ENCODE measurements at places on chromosomes 6 and 20.

DNA sequence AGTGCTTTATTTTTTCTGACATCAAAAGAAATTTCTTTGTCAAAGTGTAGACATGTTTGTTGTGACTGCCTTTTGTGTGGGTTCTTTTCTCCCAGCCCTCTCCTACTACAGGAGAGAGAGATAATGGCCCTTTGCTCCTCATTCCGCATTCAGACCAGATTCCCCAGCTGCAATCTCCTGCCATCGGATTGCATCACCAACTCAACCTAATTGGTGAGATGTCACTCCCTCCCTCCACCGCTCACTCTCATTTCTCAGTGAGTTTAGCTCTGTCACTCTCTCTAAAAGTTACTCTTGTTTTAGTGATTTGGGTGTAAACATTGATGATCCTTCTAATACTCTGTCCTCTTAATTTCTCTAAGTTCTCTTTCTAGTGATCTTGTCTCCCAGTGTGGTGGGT is 22.7 kb downstream of the UTRN start:
- no peak for DNase-seq

DNA sequence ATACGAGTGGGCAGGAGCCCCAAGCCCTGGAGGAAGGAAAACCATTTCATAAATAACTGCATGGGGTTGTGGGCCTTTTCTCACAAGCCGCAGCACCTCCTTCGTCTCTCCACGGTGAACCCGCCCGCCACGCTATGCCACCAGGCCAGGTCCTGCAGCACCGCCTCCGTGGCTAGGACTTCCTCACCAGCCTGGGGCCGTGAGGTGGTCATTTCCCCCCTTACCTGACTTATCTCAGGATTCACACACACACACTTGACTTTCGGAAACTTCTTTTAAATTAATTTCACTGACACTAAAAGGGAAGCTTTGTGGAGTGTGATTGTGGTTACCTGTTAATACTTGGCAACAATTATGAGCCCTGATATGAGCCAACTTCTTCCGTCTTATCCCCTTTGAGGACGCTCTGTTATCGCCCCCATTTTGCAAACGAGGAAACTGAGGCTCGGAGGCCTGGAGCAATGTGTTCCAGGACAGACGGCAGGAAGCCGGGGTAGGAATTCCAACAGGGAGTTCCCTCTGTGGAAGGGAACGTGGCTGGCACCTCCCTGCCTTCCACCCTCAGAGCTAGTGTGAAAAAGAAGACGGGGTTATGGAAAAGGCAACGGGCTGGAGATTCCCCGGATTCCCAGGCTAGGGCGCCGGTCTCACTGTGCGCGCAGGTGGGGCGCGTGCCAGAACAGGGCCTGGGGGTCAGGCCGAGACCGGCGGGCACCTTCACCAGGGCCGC is 817 bp upstream of the SLCO4A1 start:
- DNase-seq, result no peak

DNA sequence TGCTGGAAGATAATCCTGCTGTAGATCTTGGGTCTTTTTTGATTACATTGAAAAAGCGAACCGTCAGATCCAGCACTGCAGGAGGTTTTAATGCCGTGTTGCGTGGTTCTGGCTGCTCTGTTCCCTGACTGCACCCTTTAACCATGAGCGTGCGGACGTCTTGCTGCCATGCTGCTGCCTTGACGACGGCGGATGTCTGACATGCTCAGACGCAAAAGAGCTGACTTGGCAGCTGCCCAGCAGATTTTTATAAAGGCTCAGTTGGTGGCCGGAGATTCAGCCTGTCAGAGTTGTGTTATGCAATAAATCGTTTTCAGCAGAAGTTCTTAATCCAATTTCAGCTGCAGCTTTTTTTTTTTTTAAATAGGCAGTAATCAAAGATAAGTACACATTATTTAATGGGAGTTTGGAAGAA is 119.4 kb downstream of the JARID2 start:
- peak; percentile 14 for DNase-seq

- DNase-seq, result no peak
Measured at GRCh38 chr20:11159728-11160127, 485.9 kb upstream of the JAG1 start.

DNA sequence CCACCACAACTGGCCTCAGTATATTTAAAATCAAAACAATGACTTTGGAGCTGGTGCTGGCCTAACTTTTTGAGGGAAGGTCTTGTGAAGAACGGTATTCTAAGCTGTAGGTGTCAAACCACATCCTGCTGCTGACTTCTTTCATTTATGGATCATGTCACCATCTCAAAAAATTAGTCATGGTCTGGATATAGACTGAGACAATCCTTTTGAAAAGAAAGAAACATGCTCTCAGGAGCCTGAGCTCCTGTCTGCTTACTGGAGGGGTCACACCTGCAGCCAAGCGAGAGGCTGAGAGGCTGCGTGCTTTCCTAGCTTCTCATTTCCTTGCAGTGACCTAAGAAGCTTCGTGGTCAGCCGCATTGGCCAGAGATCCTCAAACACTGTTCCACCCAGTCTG is 55.2 kb downstream of the TIAM2 start:
- DNase-seq, result no peak

DNA sequence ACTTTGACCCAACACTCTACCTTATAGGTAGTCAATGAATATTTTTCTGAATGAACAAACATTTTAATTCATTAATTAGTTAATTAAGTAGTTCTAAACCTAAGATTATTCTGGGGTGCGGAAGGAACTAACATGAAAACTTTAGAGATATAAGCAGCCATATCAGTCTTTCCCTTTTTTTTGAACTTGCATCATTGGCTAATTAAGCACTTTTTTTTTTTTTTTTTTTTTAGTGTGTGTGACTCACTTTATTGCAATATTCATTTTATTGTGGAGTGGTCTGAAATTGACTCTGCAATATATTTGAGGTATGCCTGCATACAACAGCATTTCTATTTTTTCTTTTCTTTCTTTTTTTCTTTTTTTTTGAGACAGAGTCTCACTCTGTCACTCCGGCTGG is 21.8 kb upstream of the AMD1 start:
- DNase-seq, result no peak

GRCh38 chr20:21356386-21356785 is 40.9 kb downstream of the NKX2-4 start:
- no peak for DNase-seq

DNA sequence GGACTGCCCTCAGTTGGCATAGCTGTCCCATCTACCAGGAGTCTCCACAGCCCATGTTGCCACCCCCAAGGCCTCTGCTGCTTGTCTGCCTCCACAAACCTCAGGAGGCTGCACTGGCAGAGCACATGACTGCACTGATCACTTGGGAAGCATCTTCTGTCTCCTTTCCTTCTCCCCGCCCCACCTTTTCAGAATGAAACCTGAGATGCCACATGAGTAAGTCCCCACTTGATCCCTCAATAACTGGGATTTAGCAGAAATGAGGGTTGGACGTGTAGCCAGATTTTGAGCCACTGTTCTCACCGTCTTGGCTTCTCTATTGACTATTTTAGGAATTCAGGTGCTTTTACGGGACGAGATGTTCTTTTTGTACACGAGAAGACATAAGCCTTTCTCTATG is 328.4 kb downstream of the CDC5L start:
- DNase-seq, result no peak

- no peak for DNase-seq
Measured at GRCh38 chr6:132072831-132073230, 121.7 kb upstream of the CCN2 start.

Data from effector CD4-positive, alpha-beta T cell (primary cell).